Gastroesophageal sphincter (tissue), 4 donors: ENCODE measurements at places on chromosomes 11 and 22. TPM values are rescaled to one million over a fixed set of nuclear protein-coding genes. Genes with fewer than 3 reads are reported as not detected.

THRSP gene
- not detected for total RNA-seq

GRCh38 chr11:30902929-30903328, 316.8 kb upstream of the MPPED2 start:
- no peak for ATAC-seq

VWCE gene
- total RNA-seq: 0.94 TPM

- ATAC-seq: no peak
These were observed 41.6 kb downstream of the EIF3F start for GRCh38 chr11:8028766-8029165.

WNT7B gene
- not detected for total RNA-seq

OR8B2 gene
- not detected for total RNA-seq

SCGB1C1 gene
- total RNA-seq: not detected

DNA sequence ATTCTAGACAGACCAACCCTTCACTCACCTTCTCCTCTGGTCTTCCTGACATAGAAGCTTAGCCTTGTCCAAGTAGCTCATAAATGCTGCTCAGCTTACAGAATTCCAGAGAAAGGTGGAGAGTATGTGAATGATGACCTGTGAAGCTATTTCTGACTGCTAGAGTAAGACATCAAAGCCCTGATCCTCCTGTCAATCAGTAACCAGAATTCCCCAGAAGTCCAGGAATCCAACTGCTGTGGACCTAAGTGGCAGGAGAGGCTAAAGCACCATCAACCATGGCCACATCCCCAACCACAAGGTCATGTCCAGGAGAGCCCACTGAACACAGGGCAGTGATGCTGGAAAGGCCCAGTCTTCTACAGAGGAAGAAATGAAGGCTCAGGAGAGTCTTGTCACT, 2.6 kb downstream of the OR51G2 start:
- ATAC-seq: no peak

OR52H1 gene
- total RNA-seq: not detected

DNA sequence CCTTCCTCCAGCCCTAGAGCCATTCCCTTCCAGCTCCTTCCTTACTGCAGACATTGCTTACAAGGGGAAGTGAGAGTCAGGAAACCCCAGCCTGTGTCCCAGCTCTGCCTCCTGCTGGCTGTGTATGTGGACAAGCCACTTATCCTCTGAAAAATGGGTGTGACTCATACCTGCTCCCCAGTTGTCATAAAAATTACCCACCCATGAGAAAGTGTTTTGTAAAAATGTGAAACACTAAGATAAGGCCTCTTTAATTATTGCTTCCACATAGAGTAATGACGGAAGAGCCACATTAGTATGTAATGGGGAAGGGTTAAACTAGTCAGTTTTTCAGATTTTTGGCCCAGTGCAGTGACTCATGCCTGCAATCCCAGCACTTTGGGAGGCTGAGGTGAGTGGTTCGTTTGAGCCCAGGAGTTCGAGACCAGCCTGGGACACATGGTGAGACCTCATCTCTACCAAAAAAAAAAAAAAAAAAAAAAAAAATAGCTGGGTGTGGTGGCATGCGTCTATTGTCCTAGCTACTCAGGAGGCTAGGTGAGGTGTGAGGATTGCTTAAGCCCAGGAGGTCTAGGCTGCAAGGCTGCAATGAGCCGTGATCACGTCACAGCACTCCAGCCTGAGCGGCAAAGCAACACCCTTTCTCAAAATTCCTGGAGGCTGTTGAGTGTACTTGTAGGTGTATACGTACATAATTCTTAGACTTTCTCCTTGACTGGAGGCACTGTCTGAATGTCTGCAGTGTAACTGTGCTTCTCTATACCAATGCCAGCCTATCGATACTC, 84.9 kb downstream of the CTTN start:
- ATAC-seq: peak; percentile 51

DNA sequence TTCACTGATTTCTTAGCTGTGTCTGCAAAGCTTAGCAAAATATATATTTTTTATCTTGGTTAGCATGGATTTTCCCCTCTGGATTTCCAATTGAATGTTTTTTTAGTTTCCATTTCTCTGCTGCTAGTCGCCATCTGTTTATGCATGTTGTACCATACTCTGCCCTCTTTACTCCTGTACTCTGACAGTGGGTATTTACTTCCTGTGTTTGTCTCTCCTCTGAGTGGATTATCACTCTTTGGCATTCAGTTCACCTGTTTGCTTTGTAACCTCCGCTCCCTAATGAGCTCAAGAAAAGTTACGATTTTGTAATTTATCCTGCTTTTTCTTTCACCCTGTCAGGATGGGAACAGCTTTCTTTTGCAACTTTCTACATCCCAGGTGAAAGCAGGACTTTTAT, 59.1 kb downstream of the PDHX start:
- ATAC-seq: no peak

MSANTD2 gene
- 34.9 TPM for total RNA-seq

DNA sequence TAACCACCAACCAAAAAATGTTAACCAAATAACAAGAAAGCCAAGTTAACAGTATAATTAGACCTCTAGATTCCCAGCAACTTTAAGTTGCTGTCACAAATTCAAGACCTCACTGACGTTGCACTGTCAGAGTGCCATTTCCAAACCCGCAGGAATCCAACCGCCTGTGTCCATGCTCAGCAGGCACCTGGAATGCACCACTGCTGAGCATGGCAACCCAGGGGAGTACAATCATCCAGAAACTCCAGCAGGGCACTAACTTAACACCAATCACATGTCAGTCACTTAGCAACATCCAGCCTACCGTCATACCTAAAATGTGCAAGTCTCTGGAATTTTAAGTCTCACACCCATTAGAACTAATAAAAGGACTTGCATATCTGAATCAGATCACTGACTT, 48.8 kb downstream of the SMCO4 start:
- ATAC-seq: no peak

DNA sequence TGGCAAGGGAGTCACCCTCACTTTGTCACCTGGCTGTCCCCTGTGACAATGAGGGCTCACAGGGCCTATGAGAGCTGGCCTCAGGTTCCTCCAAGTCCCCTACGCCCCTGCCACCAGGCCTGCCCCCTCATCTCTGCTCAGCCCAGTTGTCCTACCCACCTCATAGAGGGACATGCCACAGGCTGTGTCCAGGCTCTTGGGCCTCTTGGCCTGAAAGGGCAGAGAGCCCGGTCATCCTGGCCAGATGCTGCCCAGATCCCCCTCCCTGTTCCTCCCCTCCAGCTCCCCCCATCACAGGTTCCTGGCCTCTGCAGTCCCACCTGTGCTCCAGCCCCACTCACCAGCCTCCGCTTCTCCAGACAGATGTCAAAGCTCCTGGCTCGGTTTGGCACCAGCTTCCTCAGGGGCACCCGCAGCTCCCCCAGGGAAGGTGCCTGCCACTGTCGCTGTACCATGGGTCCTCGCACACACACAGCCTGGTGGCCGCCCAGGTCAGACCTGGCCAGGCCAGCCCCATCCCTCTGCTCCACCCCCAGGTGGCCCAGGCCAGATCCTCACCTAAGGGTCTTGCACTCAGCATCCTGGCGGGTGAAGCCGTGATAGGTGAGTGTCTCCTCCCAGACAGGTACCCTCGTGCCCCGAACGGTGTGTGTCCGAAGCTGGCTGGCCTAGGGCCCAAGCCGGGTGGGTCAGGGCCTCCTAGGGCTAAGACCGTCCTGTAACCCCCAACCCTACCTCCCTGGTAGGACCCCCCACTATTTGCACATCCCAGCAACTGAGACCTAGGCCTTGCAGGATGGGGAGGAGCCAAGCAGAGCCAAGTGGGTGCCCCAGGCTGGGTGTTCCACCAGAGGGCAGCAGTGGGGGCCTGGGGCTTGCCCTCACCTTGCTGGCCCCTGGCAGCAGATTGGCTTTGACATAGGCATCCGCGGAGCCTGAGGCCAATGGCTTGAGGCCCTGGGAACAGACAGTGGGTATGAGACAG, 8.3 kb downstream of the NDUFV1 start:
- no peak for ATAC-seq

GRCh38 chr22:23119494-23120414, 22.0 kb downstream of the RSPH14 start:
- no peak for ATAC-seq

ME3 gene
- 44.4 TPM for total RNA-seq

PHLDA2 gene
- total RNA-seq: not detected

TUBA8 gene
- 1.3 TPM for total RNA-seq

DNA sequence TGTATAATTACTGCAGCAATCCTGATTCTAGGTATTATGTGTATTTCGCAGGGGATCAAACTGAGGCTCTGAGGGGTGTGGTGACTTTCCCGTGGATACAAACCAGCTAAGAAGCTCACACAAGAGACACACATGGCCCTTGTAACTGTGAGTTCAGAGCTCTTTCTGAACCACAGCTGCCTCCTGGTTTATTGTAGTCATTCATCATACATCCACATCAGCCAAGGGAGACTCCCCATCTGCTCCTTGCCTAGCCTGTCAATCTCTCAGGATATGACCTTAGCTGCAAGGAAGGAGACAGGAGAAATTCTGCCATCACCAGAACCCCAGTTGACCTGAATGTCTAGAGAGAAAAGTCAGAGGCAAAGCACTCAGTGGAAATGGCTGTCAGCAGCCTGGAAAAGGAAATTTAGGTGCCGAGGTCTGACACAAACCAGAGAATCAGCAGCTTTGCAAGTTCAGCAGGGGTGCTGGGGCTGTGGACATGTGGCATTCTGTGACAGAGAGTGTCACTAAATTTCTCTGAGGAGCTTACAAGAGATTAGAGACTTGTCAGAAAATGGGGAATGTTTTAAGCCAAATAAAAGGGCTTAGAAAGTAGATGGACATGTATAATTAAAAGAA, 209.5 kb downstream of the AASDHPPT start:
- ATAC-seq: no peak
